Frontal cortex (tissue), 4 donors: ENCODE measurements at places on chromosomes 7 and 10.

GRCh38 chr10:73647875-73648651 is 6.8 kb upstream of the MYOZ1 start:
- DNase-seq = no peak

- peak; percentile 62 for DNase-seq
Measured at GRCh38 chr7:67377939-67378862, 381.6 kb downstream of the TYW1 start.

- DNase-seq = no peak
Measured at GRCh38 chr7:22613496-22613895, 113.5 kb upstream of the IL6 start.

DNA sequence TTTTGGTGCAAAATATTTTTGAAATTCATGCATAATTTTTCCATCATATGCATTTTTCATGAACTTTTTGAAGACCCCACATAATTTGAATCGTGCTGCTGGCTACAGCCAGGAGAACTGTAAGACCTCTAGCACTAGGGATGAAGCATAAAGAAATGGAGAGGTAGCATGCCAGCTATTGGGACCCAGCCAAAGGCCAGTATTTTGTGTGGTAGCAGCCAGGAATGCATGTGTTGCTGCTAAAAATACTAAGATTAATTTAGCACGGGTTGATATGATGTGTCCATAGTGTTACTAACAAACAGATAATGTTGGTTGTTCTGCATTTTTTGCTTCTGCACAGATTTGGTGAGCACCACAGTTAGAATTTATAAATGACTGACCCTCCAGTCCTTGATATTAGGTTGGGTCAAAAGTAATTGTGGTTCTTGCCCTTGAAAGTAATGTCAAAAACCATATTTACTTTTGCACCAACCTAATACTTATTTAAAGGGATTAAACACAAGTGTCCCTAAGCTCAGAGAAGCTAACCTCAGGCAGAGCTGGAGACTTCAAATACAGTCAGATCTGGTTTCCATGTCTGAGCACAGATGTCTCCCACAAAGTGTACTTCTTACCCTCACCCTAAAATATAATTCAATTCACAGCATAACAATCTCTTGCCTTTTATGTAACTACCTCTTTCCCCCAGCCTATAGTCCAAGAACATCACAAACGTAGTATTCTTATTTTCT is 54.1 kb upstream of the NPSR1 start:
- DNase-seq = no peak

DNA sequence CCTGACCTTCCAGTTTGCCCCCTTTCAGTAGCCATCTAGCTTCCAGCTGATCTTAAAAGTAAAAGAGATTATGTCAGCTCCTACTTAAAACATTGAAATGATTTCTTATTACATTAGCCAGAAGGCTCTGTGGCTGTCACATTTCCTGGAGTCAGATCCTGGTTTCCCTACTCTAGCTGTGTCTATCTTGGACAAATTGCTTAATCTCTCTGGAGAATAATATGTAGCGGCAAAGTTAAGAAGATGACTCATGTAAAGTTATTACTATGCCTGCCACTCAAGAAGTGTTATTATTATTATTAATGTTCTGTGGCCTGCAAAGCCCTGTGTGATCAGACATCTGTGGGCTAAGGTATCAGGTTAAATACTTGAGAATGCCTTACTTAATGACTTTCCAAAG is 107.2 kb downstream of the RUNDC3B start:
- DNase-seq = no peak

GRCh38 chr7:511476-512145 is 8.0 kb downstream of the PDGFA start:
- DNase-seq = no peak

DNA sequence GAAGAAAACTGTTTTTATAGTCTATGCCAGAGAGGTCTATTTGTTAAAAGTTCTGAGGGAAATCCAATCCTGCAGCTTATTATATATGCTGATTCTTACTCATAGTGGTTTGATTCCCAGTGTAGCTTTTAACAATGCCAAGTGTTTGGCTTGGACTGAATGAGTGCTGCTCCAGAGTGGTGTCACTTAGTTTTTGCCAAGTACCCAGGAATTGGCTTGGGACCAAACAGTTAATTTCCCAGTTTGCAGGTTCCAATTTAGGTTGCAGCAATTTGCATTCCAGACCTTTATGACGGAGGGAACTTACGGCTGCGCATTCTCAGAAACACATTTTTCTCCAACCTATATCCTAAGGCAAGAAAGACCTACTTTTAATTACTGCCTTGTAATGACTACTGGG is 32.4 kb downstream of the NSUN6 start:
- DNase-seq = no peak

DNA sequence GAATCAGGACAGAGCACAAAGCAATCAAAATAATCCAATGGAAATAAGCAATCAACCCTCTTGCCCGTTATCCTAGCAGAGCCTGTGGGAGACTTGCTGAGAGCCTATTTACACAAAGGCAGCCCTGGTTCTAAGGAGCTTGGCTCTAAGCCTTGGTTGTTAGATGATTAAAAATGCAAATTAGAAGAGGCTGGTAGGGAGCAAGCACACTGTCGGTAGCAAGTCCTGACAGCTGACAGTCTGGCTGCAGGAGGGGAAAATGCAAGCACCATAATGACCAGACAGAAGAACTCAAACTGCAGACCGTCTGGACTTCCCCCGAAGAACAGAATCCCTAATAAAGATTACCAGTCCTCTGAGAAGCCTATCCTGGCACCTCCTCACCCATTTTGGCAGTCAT is 131.8 kb upstream of the CTTNBP2 start:
- DNase-seq = no peak

DNA sequence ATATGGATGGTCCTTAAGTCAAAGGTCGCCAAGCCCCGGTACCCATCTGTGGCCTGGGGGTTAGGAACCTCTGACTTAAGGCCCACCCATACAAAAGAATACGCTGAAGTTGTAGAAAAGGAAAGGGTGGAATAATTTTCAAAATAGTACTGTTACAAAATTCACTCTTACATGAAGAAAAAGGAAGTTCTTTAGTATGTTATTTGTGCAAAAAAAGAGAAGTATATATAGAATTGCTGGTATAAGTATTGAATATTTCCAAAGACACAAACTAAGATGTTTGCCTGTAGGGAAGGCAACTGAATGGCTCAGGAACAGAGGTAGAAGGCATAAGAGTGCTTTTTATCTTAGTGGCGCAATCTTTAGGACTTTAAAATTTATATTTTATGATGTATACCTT is 78.7 kb downstream of the PRLHR start:
- no peak for DNase-seq

DNA sequence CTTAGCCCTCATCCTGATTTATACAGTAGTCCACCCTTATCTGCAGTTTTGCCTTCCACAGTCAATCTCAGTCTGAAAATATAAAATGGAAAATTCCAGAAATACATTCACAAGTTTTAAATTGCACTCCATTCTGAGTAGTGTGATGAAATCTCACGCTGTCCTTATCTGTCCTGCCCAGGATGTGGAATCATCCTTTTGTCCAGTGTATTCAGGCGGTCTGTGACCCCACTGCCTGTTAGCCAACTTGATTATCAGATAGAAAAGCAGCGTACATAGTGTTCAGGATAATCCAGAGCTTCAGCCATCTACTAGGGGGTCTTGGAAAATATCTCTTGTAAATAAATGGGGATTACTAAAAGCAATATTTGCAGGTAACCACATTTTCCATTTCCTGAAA is 146.3 kb downstream of the MALRD1 start:
- DNase-seq = no peak

- DNase-seq = no peak
Measured at GRCh38 chr7:21261627-21262594, 166.0 kb upstream of the SP4 start.

DNA sequence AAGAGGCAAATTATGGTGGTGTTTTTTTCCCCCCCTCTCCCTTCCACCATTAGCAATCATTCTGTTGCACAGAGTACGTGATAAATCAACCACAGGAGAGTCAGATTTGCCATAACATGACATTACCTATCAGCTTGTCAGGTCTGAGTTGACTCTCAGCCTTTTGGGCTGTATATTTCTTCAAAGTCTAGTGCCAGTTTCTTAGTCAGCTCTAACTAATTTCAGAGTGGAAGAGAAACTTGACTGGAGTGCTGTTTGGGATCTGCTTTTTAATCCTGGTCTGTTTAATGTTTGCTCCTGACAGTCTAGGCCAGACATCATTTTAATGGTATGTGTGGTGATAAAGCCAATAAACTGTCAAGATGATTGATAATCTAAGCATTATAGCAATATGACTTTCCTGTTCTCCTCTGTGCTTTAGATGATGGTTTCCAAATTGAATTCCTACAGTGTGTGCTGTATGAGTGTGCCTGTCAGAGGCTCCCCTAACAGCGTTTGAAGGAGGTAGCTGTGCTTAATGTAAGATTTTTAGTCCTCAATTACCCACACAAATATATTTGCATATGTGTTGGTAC is 76.9 kb downstream of the LRMDA start:
- DNase-seq = no peak

DNA sequence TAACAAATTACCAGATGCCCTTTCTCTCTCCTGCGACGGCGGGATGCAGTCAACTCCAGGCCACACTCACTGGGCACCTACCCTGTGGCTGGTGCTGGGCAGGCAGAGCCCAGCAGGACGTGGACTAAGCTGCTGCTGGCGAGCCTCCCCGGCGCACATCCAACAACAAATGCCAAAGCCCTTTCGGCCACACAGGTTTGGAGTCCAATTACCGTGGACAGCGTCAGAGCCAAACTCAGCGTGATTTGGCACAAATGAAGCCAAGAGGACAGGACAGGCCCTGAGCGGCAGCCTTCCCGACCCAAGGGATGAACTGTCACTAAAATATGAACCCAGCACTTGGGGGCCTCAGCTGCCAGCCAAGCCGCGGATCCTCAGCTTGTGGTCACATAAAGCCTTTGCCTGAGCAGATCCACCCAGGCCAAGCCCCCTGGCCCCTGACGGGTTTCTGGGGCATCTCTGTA is 28.4 kb downstream of the DAGLB start:
- peak; percentile 41 for DNase-seq

- DNase-seq = peak; percentile 33
Measured at GRCh38 chr7:66558660-66559465, 69.8 kb upstream of the KCTD7 start.

DNA sequence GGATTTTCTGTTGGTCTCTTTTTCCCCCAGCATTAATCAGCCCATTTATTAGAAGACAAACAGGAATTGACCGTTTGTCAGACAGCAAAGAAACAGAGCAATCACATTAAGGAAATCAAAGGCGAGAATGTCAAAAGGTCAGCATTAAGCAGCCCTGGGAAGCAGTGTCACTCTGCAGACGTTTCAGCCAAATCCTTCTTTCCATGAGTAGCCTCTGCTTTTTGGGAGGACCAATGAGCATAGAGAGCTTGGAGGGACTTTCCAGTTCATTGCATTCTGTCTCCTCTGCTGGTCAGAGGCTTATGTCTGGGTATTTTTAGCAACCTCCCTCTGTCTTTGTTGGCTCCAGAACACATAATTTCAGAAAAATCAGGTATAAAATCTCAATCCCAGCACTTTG is 481.4 kb downstream of the GALNT17 start:
- DNase-seq = no peak

DNA sequence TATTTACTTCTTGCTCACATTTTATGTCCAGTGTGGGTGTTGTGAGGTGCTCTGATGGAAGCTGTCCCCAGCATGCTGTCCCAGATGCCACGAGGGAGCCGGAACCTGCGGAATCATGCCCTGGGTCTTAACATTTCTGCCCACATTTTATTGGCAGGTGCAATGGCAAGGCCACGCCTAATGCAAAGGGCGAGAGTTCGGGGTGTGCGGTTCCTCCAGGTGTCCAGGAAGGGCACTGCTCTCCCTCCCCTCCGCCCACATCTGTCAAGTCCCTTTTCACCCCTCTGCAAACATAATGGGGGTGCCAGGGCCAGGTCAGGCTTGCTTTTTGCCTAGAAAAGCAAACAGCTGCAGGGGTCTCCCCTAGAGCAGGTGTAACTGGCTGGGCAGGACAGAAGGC is 16.4 kb downstream of the PDAP1 start:
- DNase-seq = no peak

DNA sequence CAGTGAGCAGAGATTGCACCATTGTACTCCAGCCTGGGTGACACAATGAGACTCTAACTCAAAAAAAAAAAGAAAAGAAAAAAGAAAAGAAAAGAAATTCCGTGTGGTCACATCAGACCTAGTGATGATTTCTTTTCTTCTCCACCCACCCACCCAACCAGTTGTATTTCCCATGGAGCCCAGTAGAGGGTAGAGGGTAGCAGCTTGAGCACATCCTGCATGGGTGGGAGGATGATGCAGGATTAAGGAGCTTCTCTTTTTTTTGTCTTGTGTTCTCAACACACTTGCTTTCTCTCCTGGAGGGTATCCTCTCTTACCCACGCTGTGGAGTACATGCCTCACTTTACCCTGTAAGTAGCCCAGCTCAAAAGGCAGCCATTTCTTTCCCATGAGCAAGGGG is 118.6 kb upstream of the CARD11 start:
- no peak for DNase-seq

- DNase-seq = no peak
Measured at GRCh38 chr7:133645884-133646391, 393.1 kb downstream of the EXOC4 start.

- no peak for DNase-seq
Measured at GRCh38 chr10:97796651-97797050, 24.9 kb upstream of the SFRP5 start.

DNA sequence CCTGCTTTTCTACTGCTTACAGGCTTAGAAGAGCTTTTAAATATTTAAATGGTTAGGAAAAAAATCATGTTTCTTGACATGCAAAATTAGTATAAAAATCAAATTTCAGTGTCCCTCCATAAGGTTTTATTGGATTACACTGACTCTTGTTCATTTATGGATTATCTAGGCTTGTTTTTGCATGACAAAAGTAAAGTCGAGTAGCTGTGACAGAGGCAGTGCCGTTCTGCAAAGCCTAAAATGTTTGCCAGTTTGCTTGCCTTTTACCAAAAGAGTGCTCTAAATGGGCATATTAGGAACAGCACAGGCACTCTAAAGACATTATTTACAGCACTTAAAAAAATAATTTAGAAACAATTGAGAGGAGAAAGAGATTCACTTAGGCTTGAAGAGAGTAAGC is 139.6 kb downstream of the TSPAN12 start:
- no peak for DNase-seq

DNA sequence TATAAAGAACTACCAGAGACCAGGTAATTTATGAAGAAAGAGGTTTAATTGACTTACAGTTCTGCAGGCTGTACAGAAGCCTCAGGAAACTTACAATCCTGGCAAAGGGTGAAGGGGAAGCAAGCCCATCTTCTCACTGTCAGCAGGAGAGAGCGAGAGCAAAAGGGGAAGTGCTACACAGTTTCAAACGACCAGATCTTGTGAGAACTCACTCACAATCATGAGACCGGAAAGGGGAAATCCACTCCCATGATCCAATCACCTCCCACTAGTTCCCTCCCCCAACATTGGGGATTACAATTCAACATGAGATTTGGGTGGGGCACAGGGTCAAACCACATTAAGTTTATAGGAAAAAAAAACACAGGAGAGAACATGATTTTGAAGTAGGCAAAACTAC is 222.1 kb upstream of the SHH start:
- no peak for DNase-seq

DNA sequence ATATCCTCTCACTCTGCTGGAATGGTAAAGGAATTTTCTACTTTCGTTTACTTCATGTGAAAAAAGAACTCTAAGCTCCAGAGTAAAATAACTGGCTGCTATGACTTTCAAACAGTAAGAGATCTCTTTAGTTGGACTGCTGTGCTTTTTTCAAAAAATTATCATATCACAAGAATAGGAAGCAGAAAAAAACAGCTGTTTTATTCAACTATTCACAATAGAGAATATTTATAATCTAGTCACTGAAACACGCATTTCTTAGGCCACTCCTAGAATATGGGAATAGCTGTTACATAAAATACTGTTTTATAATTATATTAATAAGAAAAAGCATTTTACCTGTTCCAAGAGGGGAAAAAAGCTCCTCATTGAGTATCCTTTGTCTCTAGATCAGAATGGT is 29.7 kb downstream of the NOC3L start:
- DNase-seq = no peak
